ENCODE measurements at places on chromosomes 2 and 18.
A peak's percentile ranks its signal among the peaks of the same experiment; 100 is the strongest.

DNA sequence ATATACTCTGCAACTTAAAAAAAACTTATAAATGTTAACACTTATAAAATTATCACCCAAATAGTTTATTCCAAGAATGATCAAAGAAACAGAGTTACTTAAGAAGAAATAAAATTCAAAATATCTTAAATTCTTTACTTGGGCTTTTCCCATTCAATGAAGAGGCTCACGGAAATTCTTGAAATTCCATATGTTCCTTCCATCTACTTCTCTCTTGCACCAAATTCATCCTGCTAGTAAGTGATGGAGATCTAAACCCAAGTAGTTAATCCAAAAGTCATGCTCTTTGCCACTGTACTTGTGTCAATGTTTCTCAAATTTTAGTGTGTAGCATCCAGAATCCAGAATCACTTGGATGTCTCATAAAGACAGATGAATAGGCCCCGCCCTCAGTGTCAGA, 465.9 kb downstream of the TXNL1 start:
- DNase-seq, result no peak

DNA sequence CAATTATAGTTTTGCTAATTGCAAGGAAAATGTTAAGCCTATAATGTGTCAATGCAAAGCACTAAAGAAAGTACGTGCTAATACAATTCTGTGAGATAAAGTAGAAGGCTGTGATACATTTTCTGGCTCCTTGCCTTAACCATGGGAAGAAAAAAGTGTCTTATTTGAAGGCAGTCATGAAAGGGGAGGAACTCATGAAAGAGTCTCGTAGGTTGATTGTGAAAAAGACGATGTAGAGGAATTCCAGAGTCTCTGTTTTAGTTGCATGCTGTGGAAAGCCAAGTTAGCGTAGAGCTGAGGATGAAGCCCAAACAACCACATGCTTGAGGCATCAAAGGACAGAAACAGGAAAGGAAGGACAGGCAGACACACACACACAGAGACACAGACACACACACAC, 214.1 kb downstream of the MEIS1 start:
- no peak for DNase-seq

DNA sequence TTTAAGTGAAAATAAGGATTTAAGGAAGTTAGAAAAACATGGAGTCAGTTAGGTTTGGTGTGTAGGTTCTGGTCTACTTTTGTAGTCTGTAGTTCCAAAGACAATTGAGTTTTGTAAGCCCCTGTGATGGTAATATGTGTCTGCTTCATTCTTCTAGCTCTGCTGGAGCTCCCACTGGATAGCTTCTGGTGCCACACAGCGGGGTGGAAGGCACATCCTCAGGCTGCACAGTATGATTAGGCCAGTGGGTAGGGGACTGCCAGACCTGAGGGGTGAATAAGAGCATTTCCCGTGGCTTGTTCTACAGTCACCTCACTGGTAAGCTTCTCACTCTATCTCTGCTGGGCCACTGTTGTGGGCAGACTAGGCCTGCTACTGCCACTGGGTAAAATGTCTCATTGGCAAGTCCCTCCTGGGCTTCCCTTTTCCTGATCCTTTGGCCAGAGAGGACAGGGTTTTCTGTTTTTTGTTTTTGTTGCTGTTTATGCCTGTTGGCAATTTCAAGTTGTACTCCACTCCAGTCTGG, 44.5 kb downstream of the TMEM131 start:
- DNase-seq, result no peak

DNA sequence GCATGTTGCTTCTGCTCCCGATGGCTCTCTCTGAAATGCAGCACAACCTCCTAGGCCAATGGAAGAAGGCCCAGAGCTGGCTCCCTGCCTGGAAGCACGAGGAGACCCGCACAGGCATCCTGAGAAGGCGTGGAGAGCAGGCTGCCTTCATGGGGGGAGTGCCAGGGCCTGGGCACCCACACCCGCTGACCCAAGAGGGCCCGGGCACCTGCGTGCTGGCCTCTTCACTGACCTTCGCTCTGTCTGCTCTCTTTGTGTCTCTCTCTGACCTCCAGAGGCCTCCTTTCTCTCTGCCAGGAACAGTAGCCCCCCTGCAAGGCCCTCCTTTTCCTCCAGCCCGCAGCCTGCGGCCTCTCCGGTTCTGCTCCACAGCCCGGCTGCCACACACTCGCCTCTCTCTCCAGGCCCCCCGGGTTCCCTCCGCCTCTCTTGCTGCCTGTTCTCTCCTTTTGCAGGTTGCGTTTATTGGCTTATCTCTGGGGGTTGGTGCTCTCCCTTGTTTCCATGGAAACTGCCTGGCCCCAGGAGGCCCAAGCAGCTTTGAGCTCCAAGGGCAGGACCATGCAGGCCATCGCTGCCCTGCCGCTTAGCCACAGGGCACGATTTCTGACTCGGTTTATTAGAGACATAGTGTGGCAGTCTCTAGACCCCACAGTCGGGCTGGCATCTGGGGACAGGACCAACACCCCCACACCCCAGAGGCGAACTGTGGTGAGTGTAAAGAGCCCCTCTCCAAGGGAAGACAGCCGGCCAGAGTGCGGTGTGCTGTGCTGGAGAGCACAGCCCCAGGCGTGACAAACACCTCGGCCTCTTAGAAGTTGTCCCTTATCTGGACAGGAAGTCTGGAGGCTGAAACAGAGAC, 1.7 kb downstream of the MZT2B start:
- no peak for DNase-seq

DNA sequence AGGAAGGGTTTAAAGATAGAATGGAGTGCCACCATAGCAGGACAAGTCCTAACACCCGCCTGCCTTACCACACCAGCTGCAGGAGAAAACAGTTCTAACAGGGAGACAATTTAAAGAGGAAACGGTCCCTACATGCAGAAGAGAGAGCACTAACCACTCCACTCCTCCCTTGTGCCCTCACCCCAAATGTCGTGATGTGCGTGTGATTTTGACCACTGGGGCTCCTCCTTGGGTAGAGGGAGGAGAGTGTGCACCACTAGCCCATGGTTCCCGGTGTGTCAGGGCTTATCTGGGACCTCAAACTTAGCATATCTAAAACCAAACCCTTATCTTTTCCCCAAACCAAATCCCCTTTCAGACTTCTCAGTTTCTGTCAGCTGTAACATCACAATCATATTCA, 105.5 kb upstream of the CCDC68 start:
- no peak for DNase-seq

DNA sequence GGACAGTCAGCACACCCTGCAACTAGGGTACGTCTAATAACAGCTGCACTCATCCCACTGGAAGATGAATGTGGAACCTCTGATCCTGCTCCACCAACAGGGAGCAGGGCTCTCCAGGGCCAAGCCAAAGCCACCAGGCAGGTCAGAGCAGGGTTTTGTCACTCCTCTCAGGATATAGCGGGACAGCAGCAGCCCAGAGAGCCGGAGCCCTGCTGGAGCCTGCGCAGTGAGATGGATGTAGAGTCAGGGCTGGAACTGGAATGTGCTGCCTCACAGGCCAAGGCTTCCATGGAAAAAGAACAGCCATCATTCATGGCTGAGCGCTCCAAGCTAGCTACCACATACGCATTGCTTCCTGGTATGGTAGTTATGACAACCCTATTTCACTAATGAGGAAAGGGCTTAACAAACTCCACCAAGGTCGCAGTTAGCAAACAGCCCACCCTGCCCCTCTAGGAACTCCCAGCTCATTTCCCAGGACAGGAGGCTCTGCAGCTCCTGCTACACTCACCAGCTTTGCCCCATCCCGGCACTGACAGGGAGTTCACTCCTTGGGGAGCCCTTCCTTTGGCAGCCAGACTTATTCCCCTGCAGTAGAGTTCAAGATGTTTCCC, 85.2 kb downstream of the HS1BP3 start:
- no peak for DNase-seq

GRCh38 chr2:233428438-233428837, 74.1 kb downstream of the DGKD start:
- DNase-seq, result no peak

- no peak for DNase-seq
Observed at GRCh38 chr2:234425639-234426603, 71.0 kb downstream of the ARL4C start.

DNA sequence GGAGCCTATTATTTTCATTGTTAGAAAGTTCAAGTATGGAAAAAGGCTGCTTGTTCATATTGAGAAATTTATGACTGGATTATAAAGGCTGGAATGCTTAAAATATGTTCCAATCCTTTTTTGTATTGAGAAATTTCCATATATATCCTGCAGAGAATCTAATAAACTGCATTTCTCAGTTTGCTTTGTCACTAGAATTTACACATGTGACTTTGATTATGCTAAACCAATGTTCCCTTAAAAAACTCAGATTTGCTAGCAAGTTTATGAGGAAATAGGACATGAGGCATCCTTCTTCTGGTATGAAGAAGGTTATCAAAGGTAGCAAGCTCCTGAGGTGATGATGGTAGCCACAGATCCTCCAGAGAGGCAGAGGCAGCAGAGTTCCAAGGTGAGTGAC, 29.2 kb upstream of the DSEL start:
- DNase-seq, result no peak

DNA sequence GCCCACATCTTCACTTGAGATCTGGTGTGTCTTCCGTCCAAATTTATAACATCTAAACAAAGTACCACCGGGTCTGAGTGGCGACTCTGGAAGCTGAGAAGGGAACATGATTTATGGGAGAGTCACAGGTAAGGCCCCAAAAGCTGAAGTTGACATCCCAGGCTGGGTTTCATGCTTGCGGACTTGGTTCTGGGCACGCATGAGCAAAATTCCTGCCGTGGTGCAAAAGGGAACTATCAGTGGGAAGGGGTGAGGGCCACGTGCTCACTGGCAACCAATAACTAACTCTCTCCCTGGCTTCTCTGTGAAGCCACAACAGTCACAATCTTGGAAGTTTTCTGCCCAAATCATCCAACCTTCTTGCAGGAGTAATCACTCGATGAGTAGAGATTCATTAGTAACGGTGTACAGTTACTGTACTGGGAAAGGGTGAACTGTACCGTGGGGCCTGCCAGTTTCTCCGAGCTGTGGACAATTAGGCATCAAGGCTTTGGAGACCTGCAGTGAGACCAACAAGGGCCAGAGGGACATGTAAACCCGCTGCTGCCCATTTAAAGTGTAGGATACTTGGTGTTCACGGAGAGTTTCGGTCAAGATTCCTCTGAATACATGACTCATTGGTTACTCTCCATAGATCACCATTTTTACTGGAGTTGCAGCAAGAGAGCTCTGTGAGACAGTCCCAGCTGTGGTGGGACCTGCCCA, 69.4 kb upstream of the ASB18 start:
- no peak for DNase-seq

DNA sequence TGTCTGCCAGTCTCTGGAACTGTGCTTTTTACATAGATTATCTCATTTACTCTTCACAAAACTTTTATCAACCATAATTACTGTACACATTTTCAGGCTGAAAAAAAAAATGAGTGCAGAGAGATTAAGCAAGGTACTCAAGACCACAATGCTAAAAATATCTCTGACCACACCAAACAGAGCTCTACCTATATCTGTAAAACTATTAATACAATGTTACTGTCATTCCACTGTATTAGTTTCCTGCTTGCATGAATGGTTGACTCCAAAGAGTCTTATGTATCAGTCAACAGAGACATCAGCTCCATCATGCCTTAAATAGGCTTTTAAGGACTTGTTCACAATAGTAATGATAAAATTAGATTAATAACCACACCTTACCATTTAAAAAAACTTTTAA, 134.7 kb upstream of the CCDC150 start:
- DNase-seq, result no peak

GRCh38 chr2:234110219-234110618, 59.7 kb downstream of the SPP2 start:
- no peak for DNase-seq

- DNase-seq, result no peak
Observed at GRCh38 chr2:43701111-43701510, 24.9 kb upstream of the C1GALT1C1L start.

DNA sequence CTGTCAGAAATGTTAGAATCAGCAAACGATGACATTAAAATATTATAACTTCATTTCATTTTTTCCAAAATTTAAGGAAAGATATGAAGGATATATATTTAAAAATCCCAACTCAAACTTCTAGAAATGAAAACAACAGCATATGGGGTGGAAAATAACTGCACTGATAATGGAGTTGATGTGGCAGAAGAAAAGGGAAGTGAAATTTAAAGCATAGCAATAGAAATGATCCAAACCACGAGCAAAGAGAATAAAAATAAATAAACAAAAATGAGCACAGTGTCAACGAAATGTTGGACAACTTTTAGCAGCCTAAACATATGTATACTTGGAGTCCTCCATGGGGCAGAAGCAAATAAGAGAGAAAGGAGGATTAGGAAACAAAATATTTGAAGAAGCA, 280.2 kb downstream of the KCNJ3 start:
- no peak for DNase-seq

DNA sequence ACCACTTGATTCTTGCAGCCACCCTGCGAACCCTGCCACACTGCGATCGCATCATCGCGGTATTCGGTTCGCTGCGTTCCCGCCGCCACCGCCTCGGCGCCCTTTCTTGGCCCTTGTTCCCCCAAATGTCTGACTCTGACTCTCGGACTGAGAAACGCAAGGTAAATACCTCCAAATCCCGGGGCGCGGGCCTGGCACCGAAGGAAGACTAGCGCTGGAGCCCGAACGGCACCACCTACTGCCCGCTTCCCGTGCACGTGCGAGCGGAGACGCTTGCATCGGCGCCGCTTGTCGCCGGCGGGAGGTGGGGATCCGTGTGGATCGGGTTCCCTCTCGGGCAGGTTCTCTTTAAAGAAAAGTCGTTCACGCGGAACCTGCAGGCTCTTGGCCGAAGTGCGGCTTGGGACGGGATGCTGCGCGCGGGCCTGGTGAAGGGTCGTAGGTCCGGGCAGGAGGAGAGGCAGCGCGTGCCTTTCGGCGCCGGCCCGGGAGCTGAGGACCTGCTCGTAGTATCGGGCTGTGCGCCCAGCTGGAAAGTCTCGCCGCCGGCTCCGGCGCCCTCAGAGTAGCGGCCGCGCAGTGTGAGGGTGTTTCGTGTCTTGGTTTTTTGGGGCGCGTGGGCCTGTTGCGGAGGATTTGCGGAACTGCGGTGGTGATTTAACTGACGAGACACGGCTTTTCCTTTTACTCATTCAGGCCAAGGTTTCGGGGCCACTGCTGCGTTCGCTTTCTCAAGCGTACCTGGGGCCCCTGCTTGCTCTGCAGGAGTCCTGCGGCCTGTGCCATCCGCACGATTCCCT, 514 bp downstream of the BCL2L11 start:
- DNase-seq, result peak; percentile 65

DNA sequence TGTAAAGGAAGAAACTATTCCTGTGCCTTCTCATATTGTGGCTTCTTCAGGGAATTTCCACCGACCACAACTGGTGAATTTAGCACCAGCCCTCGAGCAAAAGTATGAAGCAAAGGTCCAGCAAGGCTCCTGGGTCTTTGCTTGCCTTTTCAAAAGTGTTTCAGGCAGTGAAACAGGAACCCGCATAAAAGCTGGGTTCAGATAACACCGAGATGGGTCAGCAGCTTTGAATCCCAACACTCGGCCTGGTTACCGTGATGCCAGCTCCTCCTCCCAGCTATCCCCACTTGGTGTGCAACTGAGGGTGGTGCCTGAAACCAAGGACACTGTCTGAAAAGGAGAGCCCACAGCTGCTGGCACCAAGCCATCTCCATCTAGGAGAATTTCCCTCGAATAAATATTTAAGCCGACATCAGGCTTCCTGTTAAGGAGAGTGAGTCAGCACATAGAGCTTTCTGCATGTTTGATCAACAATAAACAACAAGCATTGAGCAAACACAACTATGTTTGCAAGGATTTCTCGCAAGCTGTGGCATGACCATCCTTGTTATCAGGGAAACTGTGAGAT, 69.5 kb downstream of the ANTXR1 start:
- no peak for DNase-seq

- DNase-seq, result peak; percentile 18
Observed at GRCh38 chr2:56449449-56449860, 265.7 kb downstream of the CCDC85A start.

GRCh38 chr18:76275727-76276313, 219.2 kb downstream of the ZNF516 start:
- DNase-seq, result no peak

GRCh38 chr2:118991554-118991953, 49.6 kb downstream of the MARCO start:
- DNase-seq, result no peak

Data from NCI-H446 (cell line).